ENCODE measurements at places on chromosomes 12 and 14. TPM values are rescaled to one million over a fixed set of nuclear protein-coding genes. Genes with fewer than 3 reads are reported as not detected.

The POTEM gene
- 0.16 TPM for total RNA-seq

The GALNT6 gene
- 1.3 TPM for total RNA-seq

The CLEC2A gene
- not detected for total RNA-seq

The CDCA3 gene
- total RNA-seq: 52.3 TPM

The ZFHX2 gene
- not detected for total RNA-seq

The SPRYD3 gene
- total RNA-seq: 32.4 TPM

The FBLN5 gene
- 119 TPM for total RNA-seq

The PMEL gene
- total RNA-seq: 10,199 TPM

The CPNE6 gene
- not detected for total RNA-seq

The SERPINA12 gene
- not detected for total RNA-seq

The TIMM9 gene
- total RNA-seq: 39.0 TPM

The SYT10 gene
- total RNA-seq: not detected

The CLSTN3 gene
- 1.0 TPM for total RNA-seq

The SLC7A7 gene
- 0.82 TPM for total RNA-seq

The PTPN21 gene
- total RNA-seq: 2.4 TPM

The IQSEC3 gene
- not detected for total RNA-seq

The TTC6 gene
- not detected for total RNA-seq

The PRORP gene
- total RNA-seq: 36.8 TPM

The LRP6 gene
- 38.1 TPM for total RNA-seq

The SYCP3 gene
- 0.29 TPM for total RNA-seq

The SCNN1A gene
- not detected for total RNA-seq

The CCDC85C gene
- 10.8 TPM for total RNA-seq

The KRT7 gene
- total RNA-seq: not detected

The IGFBP6 gene
- 1.9 TPM for total RNA-seq

The SOX5 gene
- total RNA-seq: 10.4 TPM

The KRT79 gene
- not detected for total RNA-seq

The ERBB3 gene
- 125 TPM for total RNA-seq

The EPYC gene
- 0.87 TPM for total RNA-seq

The RNFT2 gene
- total RNA-seq: 3.3 TPM

The KCNMB4 gene
- total RNA-seq: 0.32 TPM

The C12orf42 gene
- 0.63 TPM for total RNA-seq

The BATF gene
- not detected for total RNA-seq

The OR10P1 gene
- total RNA-seq: not detected

The PTPN6 gene
- not detected for total RNA-seq

The CYP46A1 gene
- not detected for total RNA-seq

The ACRBP gene
- 0.21 TPM for total RNA-seq

The SYNDIG1L gene
- not detected for total RNA-seq

The OR6C2 gene
- not detected for total RNA-seq

The GPR137C gene
- total RNA-seq: 0.40 TPM

The PLEKHD1 gene
- total RNA-seq: not detected

The KCNK13 gene
- 1.4 TPM for total RNA-seq

The FZD10 gene
- total RNA-seq: not detected

All from SK-MEL-5 (cell line).